B cell (primary cell): ENCODE measurements at places on chromosomes 1 and 21. TPM values are rescaled to one million over a fixed set of nuclear protein-coding genes. Genes with fewer than 3 reads are reported as not detected.

DNA sequence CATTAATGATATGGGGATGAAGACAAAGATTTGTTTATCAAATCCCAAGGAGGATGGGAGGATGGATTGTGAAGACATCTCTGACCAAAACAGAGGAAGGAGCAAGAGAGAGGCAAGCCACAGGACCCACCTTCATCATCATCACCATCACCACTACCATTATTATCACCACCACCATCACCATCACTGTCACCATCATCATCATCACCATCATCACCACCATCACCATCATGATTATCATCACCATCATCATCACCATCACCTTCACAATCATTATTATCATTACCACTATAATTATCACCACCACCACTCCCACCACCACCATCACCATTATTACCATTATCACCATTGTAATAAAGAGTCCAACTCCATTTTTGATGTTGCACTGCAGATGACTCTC is 482.5 kb downstream of the PTPRU start:
- H3K36me3 ChIP-seq = no peaks in the 10 kb centered on the region
- no peaks in the 10 kb centered on the region for H3K27me3 ChIP-seq
- no peak overlapping the region for H3K4me3 ChIP-seq
- H3K4me1 ChIP-seq = no peaks in the 10 kb centered on the region
- no peak overlapping the region for H3K27ac ChIP-seq

GRCh38 chr1:203359010-203359571 is 8.2 kb upstream of the FMOD start:
- no peak overlapping the region for H3K4me3 ChIP-seq
- no peak for DNase-seq
- peaks cover 19% of the 10 kb centered on the region for H3K4me1 ChIP-seq
- no peaks in the 10 kb centered on the region for H3K36me3 ChIP-seq

GRCh38 chr1:171494076-171494475 is 8.7 kb downstream of the PRRC2C start:
- peak overlapping the region; percentile 25 for H3K27ac ChIP-seq
- peaks cover 10% of the 10 kb centered on the region for H3K36me3 ChIP-seq
- H3K27me3 ChIP-seq = no peaks in the 10 kb centered on the region
- peaks cover 26% of the 10 kb centered on the region for H3K4me1 ChIP-seq

- no peaks in the 10 kb centered on the region for H3K4me1 ChIP-seq
- no peak for DNase-seq
- no peak overlapping the region for H3K4me3 ChIP-seq
- H3K36me3 ChIP-seq = no peaks in the 10 kb centered on the region
- H3K27ac ChIP-seq = no peak overlapping the region
These were observed 270.0 kb upstream of the BRINP3 start for GRCh38 chr1:190747704-190748103.

GRCh38 chr1:107544285-107544684 is 403.4 kb downstream of the NTNG1 start:
- DNase-seq = no peak
- no peaks in the 10 kb centered on the region for H3K27me3 ChIP-seq
- H3K4me1 ChIP-seq = peaks cover 3% of the 10 kb centered on the region
- H3K36me3 ChIP-seq = no peaks in the 10 kb centered on the region
- no peak overlapping the region for H3K27ac ChIP-seq

DNA sequence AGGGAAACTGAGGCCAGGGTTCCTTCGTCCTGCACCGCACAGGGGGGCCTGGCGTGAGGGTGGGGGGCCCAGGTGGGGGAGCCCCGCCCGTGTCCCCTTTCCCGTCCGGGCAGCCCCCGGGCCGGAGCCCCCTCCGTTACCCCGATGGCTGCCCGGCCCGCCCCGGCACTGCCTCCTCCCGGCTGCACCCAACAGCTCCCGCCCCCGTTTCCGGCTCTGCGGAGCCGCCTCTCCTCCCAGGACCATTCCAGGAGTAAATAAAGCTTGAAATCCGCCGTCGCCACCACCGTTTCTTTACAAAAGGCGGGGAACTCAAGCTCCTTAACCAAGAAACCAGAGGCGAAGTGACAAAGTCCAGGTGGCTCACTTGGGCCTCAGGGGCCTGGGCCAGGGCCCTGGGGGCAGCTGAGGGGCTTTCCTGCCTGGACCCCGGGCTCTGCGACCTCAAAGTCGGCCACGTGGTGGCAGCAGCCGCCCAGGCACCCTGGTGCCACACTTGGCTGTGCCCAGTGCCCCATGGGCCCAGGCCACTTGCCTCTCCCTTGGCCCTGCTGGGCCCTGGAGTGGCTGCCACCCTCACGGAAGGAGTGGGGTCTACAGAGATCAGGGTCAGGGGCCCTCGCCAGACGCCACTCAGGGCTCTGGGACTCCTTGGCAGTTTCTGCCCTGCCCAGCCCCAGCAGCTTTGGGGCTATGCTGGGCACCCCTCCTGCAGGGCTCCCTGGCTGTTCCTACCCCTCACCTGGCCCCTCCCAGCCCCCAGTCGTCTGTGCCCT is 514 bp upstream of the FAAP20 start:
- DNase-seq = peak; percentile 93
- H3K4me3 ChIP-seq = peak overlapping the region; percentile 63
- H3K27ac ChIP-seq = peak overlapping the region; percentile 84
- H3K27me3 ChIP-seq = no peaks in the 10 kb centered on the region
- no peaks in the 10 kb centered on the region for H3K36me3 ChIP-seq

GRCh38 chr21:44996501-44996921 is 56.7 kb downstream of the SLX9 start:
- H3K36me3 ChIP-seq = no peaks in the 10 kb centered on the region
- H3K4me1 ChIP-seq = peaks cover 12% of the 10 kb centered on the region

DNA sequence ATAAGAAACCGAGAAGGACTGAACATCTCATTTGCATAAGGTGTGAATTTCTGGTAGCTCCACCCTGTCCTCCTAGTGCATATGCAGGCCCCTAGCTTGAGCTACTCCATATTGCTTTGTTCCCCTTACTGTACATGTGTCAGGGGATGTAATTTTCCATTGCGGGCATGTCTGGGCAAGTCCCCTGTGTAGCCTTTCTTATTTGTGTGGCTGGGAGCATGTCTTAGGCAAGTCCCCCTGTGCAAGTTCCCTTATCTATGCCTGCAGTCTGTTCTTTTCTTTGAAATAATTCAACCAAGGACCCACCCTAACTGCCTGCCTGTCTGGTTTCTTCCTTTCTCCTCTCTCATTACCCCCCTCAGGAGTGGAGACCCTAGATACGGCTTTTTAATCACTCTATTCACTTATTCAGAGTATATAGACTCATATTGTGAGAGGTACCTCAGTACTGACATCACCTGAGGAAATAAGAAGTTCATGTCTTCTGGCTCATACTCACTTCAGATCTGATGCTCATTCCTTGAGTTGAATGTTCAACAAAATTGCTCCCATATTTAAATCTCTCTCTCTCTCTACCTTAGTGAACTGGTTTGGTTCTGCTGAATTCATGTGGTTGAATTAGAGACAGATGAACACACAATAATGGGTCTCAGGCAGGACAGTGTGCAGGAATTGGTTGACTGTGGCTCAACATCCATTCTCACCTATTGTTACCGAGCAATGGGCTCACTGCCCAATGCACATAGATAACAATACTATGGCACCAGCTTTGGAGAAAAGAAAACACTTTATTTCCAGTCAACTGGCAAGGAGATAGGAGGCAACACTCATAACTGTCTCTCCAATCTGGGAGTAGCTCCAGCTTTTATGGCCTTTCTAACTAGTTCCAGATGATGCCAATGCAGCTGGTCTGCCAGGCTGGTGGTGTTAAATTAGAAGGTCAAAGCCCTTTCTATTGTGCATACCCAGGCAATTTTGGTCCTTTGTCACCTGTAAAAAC is 27.9 kb upstream of the NPL start:
- H3K27ac ChIP-seq = no peak overlapping the region
- DNase-seq = no peak
- no peaks in the 10 kb centered on the region for H3K4me1 ChIP-seq
- H3K4me3 ChIP-seq = no peak overlapping the region

DNA sequence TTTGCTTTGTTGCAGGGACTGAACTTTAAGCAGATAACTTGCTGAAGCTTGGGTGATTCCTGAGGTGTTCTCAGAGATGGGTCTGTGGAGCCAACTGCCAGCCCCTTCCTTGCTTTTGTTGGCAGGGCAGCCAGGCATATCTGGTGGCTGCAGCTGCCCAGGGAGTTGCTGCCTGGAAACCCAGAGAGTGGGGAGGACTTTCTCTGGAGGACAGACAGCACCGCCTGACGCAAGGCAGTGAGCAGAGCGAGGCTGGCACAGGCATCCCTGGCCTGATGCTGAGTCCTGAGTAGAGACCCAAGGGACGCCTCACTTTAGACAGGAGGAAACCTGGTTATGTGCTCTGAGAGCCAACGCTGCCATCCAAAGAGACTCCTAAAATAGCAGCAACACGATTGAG is 9.8 kb upstream of the OLFML2B start:
- DNase-seq = no peak
- peaks cover 4% of the 10 kb centered on the region for H3K4me1 ChIP-seq
- peaks cover 6% of the 10 kb centered on the region for H3K27me3 ChIP-seq
- H3K27ac ChIP-seq = no peak overlapping the region

DNA sequence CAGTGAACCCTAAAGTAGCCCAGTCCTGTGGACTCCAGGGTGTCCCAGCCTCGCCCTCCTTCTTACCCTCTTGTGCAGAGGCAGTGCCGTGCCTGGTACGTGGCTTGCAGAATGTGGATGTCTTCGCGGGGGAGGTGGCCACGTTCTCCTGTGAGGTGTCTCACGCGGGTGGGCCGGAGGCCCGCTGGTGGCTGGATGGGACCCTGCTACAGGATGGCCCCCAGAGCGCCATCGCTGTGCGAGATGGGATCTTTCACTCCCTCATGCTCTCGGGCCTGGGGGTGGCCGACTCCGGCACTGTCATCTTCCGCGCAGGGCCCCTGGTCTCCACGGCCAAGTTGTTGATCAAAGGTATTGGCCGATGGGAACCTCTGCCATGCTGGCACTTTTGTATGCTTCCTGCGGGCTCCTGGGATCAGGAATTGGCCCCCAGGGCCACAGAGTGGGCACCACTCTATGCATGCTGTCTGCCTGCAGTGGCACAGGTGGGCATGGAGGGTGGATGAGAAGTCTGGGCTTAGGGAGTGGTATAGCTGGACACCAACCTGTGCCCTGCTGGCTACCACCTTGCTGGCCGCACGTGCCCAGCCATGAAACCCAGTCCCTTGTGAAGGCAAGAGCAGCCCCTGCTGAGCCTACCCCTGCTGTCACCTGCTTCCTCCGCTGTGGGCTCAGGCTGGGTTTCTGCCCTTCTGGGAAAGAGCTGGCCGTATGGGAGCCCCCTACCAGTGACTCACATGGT is 92.9 kb downstream of the TRIM11 start:
- H3K27me3 ChIP-seq = no peaks in the 10 kb centered on the region
- no peak overlapping the region for H3K27ac ChIP-seq
- DNase-seq = no peak
- no peaks in the 10 kb centered on the region for H3K4me1 ChIP-seq
- H3K4me3 ChIP-seq = no peak overlapping the region
- no peaks in the 10 kb centered on the region for H3K36me3 ChIP-seq

DNA sequence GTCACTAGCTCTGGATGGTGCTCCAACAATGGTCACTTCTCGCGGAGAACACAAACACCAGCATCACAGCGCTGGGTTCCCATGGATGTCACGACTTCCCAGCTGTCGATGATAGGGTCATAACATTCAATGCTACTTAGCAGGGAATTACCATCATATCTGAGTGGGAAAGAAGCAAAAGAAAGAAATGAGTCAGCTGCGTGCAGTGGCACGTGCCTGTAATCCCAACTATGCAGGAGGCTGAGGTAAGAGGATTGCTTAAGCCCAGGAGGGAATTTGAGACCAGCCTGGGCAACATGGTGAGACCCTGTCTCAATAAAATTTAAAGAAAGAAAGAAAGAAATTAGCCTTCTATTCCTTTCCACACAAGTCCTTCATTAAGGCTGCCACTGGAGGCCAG is 3.6 kb upstream of the RABIF start:
- no peak overlapping the region for H3K4me3 ChIP-seq
- DNase-seq = no peak
- no peaks in the 10 kb centered on the region for H3K27me3 ChIP-seq
- H3K36me3 ChIP-seq = peaks cover 10% of the 10 kb centered on the region
- H3K4me1 ChIP-seq = peaks cover 11% of the 10 kb centered on the region

DNA sequence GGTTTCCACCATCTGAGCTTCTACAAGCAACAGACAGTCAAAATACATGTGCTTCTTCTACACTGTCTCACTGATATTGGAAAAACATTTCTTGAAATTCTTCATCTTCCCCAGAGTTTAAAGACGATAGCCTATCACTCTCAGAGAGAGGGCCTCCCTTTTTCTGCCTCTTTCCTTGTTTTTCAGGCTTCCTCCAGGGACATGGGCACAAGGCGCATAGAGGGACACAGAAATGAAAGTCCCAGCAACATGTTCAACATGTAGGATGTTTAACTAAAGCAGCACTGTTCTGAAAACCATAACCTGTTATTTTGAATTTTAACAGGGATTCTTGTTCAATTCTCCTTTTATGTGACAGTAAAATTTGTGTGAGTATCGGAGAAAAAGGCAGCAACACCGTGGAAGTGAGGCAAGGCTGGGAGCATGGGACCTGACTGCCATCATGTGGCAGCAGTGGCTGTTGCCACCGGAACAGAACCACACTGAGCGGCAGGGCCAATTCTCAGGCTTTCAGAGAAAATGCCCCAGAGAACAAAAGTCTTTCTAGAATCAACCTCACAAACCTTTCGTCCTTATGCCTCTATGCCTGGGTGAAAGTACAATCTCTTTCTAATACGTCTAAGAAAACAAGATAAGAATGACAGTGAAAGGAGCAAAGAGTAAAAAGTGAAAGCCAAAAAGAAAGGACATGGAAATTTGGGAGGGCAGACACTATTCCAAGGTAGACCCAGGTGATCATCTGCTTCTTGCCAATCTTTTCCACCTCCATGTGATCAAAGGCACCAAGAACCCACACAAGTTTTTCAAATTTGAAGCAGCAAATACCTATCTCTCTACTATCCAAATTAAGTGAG is 54.5 kb downstream of the PCNX2 start:
- no peaks in the 10 kb centered on the region for H3K4me1 ChIP-seq
- DNase-seq = peak; percentile 11
- H3K36me3 ChIP-seq = no peaks in the 10 kb centered on the region
- H3K27me3 ChIP-seq = no peaks in the 10 kb centered on the region
- H3K4me3 ChIP-seq = no peak overlapping the region
- no peak overlapping the region for H3K27ac ChIP-seq

Gene CFAP74
- total RNA-seq = not detected in 2 replicates

Gene NPHS2
- not detected in 2 replicates for total RNA-seq

Gene AIM2
- total RNA-seq = 68.4 and 72.1 TPM in 2 replicates

Gene PLPPR4
- not detected in 2 replicates for total RNA-seq

Gene FABP3
- not detected in 2 replicates for total RNA-seq

Gene FAM78B
- total RNA-seq = 0.46 and 0.81 TPM in 2 replicates

Gene BMP8B
- 2.3 and 2.5 TPM in 2 replicates for total RNA-seq

Gene AMY2A
- not detected in 2 replicates for total RNA-seq
